ENCODE measurements at places on chromosomes 7 and 10.

- DNase-seq: no peak
Measured at GRCh38 chr7:31794851-31795344, 107.9 kb downstream of the PPP1R17 start.

- no peak for DNase-seq
Measured at GRCh38 chr7:159016591-159016990, 128.1 kb downstream of the VIPR2 start.

GRCh38 chr10:58839771-58840170 is 327.1 kb downstream of the BICC1 start:
- DNase-seq: no peak

DNA sequence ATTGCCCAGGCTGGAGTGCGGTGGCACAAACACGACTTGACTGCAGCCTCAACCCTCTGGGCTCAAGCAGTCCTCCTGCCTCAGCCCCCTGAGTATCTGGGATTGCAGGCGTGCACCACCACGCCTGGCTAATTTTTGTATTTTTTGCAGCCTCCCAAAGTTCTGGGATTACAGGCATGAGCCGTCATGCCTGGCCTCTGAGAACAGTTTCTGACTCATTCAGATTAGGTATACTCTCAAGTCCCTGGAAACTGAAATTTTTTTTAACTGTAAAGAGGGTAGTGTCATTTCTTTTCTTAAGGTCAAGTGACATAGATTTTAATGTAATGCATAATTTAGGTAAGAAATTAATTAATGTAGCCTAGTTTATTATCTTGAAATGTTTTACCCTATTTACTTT is 104.7 kb downstream of the SEPTIN7 start:
- no peak for DNase-seq

- DNase-seq: no peak
Measured at GRCh38 chr7:4791738-4792536, 16.5 kb downstream of the AP5Z1 start.

DNA sequence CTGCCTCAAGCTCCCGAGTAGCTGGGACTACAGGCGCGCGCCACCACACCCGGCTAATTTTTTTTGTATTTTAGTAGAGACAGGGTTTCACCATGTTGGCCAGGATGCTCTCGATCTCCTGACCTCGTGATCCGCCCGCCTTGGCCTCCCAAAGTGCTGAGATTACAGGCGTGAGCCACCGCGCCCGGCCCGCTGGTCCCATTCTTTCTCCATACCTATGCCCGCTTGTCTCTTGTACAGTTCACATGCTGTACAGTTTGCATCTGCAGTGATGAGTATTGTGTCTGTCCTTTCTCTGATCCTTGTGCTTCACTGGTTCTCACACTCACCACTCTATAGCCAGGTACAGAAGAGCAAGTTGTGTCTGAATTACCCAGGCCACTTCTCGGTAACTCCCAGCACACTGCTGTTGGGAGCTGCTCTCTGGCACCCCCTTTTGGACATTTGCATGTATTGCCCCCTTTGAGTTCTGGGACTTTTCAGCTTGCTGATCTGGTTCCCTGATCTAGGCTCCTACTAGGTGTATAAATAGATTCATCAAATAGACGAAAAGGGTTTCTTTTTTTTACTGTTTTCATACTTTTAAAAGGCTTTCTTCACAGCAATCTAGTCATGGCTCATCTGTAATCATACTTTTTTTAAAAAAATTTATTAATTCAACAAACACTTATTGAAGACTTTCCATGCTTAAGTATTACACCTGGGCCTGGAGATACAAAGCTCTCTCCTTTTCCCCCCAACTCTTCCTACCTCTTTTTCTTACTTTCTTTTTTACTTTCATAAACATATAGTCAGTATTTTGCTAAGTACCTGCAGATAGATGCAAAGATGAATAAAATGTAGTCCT is 53.5 kb downstream of the AOAH start:
- no peak for DNase-seq

All from HS-27A (cell line).